ENCODE measurements at places on chromosomes 13 and 19.

GRCh38 chr19:6528544-6529121, 2.2 kb upstream of the TNFSF9 start:
- no peak for DNase-seq

DNA sequence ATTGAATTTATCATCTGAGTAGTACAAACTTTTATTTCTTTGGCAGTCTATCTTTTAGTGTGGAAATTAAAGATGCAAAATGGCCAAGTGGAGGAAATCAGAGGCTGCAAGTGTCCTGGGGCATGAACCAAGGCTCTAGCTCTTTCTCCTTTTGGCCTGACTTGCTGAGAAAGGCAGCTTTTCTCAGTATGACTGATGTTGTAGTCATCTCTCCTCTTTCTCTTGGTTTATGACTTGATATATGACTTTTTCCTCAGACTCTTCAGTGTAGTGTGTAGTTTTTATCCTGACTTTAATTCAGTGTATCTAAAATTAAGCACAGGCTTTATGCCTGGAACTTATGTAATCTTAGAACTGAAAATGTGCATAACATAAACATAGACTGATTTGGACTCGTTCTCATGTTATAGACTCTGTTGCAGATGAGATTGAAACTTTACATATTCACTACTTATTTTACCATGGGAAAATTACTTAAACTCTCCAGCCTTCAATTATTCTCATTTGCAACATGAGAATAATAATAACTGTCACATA, 65.7 kb downstream of the SLITRK5 start:
- DNase-seq: no peak

DNA sequence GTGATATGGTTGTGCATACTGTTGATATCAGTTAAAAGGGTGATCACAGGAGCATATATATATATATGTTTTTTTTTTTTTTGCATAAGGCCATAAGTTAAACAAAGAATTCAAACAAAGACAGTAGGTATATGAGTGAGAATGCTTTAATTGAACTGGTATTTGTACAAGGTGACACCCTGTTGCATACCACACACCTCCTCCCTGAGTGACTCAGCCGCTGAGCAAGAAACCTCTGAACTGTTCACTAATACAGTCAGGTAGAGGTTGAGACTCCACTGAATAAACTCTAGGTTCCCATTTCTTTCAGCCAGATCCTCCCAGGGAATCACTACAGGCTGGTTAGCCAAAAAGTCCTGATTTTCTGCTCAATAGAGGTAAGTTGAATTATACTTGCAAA, at the start of gene SCEL:
TSS of gene SCEL (plus strand) at position 259 of the 400 bp plus-strand sequence. CDS start 20,170 bp downstream, outside the sequence.
- no peak for DNase-seq

- DNase-seq: no peak
Observed at GRCh38 chr13:44818428-44818827, 170.8 kb downstream of the NUFIP1 start.

GRCh38 chr19:4080473-4080872, 13.8 kb upstream of the ZBTB7A start:
- DNase-seq: no peak

Measured in cortex of kidney (tissue), 1 donor.